HepG2 (cell line): ENCODE measurements at places on chromosomes 13 and 19.

GRCh38 chr13:97324115-97324514, 102.0 kb downstream of the MBNL2 start:
- no peak for DNase-seq

DNA sequence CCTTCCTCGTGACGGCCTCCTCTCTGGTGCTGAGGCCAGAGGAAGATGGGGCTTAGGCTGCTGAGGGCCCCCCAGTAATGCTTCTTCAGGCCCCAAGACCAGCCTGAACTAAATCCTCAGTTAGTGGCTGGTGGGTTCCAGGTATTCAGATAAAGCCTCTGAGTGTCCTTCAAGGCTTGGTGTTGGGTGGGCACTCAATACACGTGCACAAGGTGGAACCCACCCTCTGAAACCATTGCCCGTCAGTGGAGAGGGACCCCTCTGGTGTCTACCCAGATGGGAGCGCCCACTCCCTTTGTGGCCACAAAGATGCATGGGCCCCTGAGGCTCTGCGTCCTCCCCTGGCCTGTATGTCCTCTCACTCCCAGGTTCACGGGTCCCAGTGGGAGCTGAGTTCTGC, 79.0 kb downstream of the IER2 start:
- DNase-seq = no peak

- peak; percentile 20 for DNase-seq
These were observed 51.1 kb downstream of the TNFRSF19 start for GRCh38 chr13:23621316-23621645.

- no peak for DNase-seq
These were observed 2.2 kb upstream of the ZNF577 start for GRCh38 chr19:51889934-51890333.

DNA sequence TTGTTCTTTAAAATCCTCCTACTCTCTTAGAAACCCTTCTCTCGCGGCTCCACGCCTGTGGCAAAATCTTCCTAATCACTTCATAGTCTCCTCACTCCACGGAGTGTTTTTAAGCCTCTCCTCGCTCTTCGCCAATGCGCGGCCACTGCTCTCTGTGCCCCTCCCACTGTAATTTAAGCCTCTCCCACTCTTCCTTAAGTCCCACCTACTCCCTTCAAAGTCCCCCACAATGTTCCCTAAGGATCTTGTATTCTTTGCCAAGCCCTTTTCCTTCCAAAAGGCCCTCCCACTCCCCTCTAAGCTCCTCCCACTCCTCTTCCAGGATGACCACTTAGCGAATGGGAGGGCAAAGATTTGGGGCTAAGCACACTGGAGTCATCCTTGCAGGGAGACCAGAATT, 1.3 kb downstream of the FIZ1 start:
- DNase-seq = no peak

GRCh38 chr13:25674371-25674770, 302.6 kb downstream of the ATP8A2 start:
- DNase-seq = no peak

- DNase-seq = no peak
These were observed 2151.4 kb upstream of the PCDH20 start for GRCh38 chr13:63567031-63567430.

- no peak for DNase-seq
These were observed 81.2 kb upstream of the ABCC4 start for GRCh38 chr13:95382411-95382810.

- DNase-seq = no peak
These were observed 5.8 kb downstream of the CD320 start for GRCh38 chr19:8302357-8302691.

GRCh38 chr19:4139614-4140236, 13.7 kb upstream of the CREB3L3 start:
- peak; percentile 58 for DNase-seq

DNA sequence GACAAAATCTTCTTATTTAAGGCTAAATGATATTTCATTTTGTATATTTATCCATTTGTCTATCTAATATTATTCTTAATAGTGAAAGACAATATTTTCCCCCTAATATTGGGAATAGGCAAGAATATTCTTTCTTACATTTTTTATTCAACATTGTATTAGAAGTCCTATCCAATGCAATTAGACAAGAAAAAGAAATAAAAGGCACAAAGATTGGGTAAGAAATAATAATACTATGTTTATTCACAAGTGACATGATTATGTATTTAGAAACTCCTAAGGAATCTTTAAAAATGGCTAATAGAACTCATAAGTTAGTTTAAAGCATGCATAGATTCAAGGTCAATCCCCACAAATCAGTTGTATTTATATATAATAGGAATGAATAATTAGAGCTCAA, 11.3 kb upstream of the CRYL1 start:
- DNase-seq = no peak

DNA sequence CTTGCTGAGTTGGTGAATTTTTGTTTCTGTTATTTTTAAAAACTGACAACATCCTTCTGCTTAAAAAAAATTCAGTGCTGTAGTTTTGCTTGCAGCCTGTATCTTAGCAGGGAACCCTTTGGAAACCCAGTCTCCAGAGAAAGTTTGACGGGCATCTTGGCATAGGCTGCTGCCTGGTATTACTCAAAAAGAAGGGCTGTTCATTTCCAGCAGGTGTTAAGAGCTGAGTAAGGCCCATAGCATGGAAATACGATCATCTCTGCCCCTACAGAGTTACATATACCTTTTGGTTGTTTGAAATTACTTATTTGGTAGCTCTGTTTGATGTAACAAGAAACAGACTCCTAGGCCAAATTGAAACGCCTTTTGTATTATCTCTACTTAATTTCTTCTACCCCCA, 41.5 kb downstream of the URI1 start:
- DNase-seq = no peak

- DNase-seq = no peak
These were observed 757 bp downstream of the WASF3 start for GRCh38 chr13:26558074-26558805.

DNA sequence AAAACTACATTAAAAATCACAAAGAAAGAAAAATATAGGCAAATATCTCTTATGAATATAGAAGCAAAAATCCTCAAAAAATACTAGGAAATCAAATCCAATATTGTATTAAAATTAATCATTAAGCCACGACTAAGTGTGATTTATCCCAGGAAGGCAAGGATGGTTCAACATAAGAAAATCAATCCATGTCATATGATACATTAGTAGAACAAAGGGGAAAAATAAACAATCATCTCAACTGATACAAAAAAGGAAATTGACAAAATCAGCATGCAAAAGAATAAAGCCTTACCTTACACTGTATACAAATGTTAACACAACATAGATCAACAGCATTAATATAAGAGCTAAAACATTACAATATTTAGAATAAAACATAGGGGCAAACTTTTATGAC, 933.3 kb downstream of the PCDH9 start:
- no peak for DNase-seq

DNA sequence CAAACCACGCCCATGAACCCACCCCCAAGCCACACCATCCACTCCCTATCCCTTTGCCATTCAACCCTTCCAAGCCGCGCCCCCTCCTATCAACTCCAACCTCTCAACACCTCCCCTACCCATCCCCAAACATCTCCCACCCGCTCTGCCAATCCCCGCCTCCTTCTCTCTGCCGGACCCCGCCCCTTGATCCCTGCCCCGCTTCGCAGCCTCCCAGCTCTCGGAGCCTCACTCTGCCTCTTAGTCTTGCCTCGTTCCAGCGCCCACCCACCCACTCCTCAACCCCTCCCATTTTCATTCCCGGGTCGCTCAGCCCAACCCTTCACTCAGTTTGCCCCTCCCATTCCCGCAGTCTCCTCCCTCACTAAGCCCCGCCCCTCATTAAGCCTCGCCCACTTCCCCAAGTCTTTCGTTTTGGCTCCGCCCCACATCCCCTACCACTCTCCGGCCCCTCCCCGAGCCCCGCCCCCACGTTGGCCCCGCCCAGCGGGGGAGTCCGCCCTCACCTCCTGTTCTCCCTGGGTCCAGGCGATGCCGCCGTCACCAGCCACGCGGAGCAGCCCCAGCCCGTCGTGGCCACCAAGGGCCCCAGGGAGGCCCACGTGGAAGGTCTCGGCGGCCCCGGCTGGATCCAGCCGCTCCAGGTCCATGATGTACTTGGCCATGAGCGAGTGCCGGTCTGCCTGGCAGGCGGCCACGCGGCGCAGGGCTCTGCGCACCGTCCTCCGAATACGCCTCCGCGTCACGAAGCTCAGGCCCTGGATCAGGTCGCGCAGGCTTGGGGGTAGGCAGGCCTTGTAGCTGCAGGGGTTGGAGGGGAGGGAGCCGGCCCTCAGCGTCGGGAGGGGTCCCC, 5.7 kb downstream of the JAK3 start:
- DNase-seq = no peak

GRCh38 chr19:2462635-2463421, 6.1 kb upstream of the LMNB2 start:
- peak; percentile 93 for DNase-seq

- DNase-seq = no peak
These were observed 1.3 kb downstream of the PRKD2 start for GRCh38 chr19:46715620-46715974.

DNA sequence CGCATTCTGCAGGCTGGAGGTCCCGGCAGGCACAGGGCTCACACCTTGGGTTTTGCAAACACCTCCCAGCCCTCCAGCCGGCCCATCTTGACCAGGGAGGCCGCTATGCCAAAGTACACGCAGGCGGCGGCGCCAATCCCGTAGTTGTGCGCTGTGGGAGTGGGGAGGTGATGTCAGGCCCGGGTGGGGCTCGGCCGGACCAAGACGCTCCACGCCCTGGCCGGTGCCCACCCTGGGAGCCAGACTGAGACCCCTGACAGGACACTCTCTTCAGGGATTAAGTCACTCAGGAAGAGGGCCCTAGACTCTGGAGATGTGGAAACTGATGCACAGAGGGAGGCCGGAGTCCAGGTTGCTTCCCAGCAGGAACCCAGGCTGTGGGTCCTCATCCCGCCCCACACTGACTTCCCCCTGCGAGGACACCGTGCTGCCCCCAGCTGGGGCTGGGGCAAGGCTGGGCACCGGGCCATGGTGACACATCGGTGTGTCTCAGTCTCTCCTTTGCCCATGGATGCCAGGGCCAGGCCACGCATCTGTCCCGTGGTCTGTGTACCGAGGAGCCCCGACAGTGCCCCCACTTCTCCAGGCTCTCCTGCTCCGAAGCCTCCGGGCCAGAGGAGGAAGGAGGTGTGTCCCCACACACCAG, 8.8 kb downstream of the NDUFA11 start:
- DNase-seq = no peak

- no peak for DNase-seq
These were observed 85.1 kb downstream of the TNFRSF19 start for GRCh38 chr13:23655321-23655720.

GRCh38 chr19:757811-758668, 7.1 kb downstream of the MISP start:
- DNase-seq = no peak

DNA sequence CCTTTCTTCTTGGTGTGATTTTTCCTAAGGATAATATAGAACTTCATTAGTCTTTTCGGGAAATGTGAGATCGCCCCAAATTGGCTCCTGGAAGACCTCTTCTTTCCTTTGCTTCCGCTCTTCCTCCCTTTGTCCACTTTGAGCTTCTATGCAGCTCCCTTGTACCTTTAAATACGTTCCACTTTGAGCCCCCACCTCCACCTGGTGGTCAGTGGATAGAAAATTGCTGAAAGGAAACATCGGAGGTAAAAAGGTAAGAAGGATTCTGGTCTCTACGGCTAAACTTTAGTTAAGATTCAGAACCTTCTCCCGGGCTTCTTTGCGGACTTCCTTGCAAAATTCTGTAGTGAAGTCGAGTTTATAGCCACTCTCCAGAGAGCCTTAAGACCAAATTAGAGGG, 55.0 kb upstream of the TM9SF2 start:
- DNase-seq = peak; percentile 30

DNA sequence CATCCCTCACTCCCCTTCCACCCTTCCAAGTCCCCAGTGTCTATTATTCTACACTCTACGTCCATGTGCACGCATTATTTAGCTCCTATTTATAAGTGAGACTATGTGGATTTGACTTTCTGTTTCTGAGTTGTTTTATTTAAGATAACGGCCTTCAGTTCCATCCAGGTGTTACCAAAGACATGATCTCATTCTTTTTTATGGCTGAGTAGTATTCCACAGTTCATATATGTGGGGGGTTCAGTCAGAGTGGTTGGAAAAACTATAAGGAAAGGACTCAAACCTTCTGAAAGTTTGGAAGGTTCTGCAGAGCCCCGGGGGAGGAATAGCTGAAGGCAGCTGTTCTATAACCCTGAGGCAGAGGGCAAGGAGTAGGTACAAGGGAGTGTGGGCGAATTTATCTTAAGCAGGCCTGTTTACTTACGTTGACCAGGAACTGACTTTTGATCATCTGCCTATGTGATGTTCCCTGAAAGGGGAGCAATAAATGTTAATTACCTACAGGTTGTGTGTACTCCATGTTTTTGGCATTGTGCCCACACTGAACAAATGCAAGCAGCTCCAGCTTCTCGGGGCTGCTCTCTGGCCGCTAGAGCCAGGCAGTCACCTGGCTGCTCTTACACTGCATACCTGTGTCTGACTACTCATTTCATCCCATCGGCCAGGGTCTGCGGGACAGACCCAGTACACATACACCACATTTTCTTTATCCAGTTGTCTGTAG, 13.5 kb upstream of the ADGRE1 start:
- no peak for DNase-seq

GRCh38 chr13:46183018-46183946, 1.3 kb upstream of the LCP1 start:
- no peak for DNase-seq
